ENCODE measurements at places on chromosomes 11 and 22. TPM values are rescaled to one million over a fixed set of nuclear protein-coding genes. Genes with fewer than 3 reads are reported as not detected.

Gene MPZL3
- total RNA-seq: 2.9 TPM

Gene TRIM5
- 36.3 TPM for total RNA-seq

- peak; percentile 21 for DNase-seq
- H3K27me3 ChIP-seq: peaks cover 9% of the 10 kb centered on the region
- H3K36me3 ChIP-seq: no peaks in the 10 kb centered on the region
- H3K4me1 ChIP-seq: no peaks in the 10 kb centered on the region
Observed at GRCh38 chr11:112555491-112556364, 295.1 kb upstream of the PLET1 start.

DNA sequence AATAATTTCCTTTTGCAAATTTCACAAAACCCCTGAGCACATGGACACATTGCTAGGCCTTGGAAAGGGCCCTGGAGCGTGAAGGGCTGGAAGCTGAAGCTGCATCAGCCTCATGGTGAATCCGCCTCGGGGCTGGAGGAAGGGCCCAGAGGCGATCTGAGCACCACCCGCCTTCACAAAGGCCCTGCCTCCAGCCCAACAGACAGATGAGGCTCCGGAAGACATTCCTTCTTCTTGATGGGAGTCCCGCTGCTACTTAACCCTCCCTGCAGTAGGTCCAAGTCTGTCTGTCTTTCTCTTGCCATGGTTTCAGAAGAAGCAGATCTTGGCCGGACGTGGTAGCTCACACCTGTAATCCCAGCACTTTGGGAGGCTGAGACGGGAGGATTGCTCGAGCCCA, 16.5 kb downstream of the ARRB1 start:
- no peaks in the 10 kb centered on the region for H3K36me3 ChIP-seq
- H3K27ac ChIP-seq: no peak overlapping the region
- H3K4me1 ChIP-seq: peaks cover 16% of the 10 kb centered on the region
- no peaks in the 10 kb centered on the region for H3K27me3 ChIP-seq
- DNase-seq: no peak

GRCh38 chr11:62931499-62932278, 10.5 kb upstream of the CHRM1 start:
- H3K27me3 ChIP-seq: peaks cover 54% of the 10 kb centered on the region
- DNase-seq: no peak
- H3K36me3 ChIP-seq: no peaks in the 10 kb centered on the region
- no peak overlapping the region for H3K27ac ChIP-seq

All from activated B cell treated with CpG ODN at 0.5 μM for 24 hours (primary cell).